ENCODE measurements at places on chromosomes 11 and 22.

DNA sequence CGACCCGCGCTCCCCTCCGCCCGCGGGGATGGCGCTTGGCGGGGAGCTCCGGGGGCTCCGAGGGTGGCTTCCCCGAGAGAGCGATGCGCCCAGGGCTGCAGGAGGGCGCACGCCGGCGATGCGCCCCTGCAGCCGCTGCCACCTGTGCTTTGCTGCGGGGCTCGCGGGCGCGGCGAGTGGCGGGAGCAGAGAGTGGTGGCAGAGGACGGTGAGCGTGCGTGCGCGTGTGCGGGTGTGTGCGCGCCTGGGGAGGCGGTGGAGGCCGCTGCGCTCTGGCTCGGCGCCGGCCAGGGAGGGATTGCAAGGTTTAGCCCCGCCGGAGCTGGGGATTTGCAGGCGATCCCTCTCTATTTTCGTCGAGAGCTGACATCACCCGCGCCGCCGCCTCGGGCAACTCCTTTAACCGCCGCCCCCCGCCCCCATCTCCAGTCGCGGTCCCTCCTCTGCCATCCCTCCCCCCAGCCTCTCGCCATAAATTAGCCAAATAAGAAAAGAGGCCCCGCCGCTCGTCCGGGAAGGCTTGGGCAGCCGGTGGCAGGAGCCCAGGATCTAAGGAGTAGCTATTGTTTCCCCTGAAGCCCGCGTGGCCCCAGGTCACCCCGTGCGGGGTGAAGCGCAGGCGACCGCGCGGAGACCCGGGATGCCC, at the start of gene SLC1A2:
SLC1A2 (minus strand) TSS at position 375 of the 646 bp plus-strand sequence. CDS start 592 bp downstream, outside the sequence.
- DNase-seq = no peak

DNA sequence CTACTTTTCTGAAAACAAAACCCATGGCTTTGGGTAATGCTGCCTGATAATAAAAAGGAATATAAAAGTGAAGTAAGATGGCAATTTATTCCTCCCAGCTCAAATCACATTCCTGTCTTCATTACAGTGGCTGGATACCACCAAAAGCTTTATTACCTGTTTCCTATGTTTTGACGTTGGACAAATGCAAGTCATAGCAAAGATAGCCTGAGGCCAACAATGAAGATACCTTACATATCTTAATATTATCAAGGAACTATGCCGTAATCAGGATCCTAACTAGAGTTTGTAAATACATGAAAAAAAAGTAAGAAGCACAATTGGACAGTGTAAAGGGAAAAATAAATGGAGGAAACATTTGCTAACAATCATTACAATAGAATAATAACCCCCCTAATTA, 202.4 kb downstream of the SOX6 start:
- no peak for DNase-seq

DNA sequence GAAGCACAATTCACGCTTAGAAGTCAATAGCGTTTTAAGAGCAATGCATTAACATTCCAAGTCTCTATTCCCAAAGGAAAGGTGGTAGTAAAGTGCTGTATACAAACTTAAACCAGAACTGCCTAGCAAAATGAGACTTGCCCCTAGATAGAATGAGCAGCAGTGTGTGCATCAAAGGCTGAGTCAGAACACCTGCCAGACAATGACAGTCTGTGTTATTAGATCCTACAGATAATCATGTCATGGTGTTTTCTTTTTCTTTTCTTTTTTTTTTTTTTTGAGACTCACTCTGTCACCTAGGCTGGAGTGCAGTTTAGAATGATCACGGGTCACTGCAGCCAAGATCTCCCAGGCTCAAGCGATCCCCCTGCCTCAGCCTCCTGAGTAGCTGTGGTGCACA, 1.6 kb downstream of the RTCB start:
- no peak for DNase-seq

DNA sequence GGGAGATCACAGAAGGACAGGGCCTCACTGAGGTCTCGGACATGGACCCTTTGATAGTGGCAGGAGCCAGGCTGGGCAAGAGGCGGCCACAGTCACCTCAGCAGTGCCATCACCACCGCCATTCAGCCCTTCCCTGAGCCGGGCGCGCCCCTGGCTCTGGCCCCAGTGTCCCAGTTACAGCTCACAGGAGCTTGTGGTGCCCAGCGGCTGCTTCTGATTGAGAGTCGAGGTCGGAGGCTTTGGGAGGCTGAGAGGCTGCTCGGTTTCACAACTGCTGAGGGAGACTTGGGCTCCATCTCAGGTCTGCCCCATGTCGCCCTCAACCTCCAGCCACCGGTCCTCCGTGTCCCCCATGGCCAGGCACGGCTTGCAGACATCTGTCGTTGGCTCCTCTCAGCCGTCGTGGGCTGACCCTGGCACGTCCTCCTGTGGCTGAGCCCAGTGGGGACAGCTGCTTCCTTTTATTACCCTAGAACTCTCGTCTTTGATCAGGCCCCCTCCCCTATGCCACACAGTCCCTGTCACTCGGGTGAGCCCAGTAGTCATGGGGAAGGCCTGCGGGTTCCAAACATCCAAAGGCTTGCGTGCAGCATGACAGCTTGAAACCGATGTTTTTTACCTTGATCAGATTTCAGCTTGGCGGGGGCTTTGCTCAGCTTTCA, 28.4 kb upstream of the PPP6R3 start:
- DNase-seq = no peak

GRCh38 chr11:133900176-133901105, 55.1 kb upstream of the SPATA19 start:
- no peak for DNase-seq

GRCh38 chr11:71477641-71478527, 24.9 kb downstream of the NADSYN1 start:
- DNase-seq = no peak

GRCh38 chr22:39205344-39206021, 39.3 kb downstream of the PDGFB start:
- DNase-seq = no peak

- no peak for DNase-seq
Observed at GRCh38 chr11:79139900-79140299, 300.9 kb downstream of the TENM4 start.

GRCh38 chr11:37451903-37452302, 853.9 kb upstream of the RAG2 start:
- no peak for DNase-seq

DNA sequence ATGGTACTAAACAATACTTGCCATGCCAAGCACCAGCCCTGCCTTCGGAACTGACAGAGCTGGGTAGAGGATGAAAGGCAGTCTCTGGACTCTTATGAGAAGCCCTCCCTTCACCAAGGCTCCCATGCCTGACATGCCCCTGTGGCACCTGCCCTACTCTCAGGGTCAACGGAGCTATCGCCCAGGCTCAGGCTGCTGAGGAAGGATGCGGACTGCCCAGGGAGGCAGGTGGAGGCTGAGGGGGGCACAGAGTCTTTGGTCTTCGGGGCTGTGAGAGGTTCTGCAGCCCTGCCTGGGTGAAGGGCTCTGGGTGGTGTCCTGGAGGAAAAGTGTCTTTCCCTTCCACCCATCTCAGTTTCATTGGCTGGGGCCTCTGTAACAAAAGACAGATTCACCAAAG, 290.8 kb upstream of the B3GAT1 start:
- no peak for DNase-seq

GRCh38 chr11:130629039-130629438, 180.6 kb downstream of the ADAMTS15 start:
- no peak for DNase-seq

GRCh38 chr11:112694813-112695212, 266.4 kb upstream of the NCAM1 start:
- DNase-seq = no peak

DNA sequence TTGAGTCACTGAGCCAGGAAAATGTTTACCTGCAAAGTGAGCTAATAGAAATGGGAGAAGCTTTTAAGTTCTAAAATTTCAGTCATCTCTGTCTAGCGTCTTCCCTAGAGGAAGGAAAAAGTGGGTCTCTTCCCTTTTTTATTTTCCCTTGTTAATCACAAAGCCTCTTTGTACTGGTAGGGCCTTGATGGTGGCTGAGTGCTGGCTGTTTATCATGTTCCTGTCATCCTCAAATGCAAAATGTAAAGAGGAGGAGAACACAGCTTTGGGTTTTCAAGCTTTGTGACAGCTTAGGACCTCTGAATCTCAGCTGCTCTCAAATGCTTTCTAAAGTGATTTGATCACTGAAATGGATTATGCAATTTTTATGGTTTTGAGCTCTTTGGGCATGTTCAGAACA, 222.0 kb downstream of the TMEM135 start:
- no peak for DNase-seq

GRCh38 chr11:99432677-99433076, 411.9 kb downstream of the CNTN5 start:
- no peak for DNase-seq

GRCh38 chr22:44271732-44272400, 40.9 kb downstream of the SHISAL1 start:
- DNase-seq = no peak

DNA sequence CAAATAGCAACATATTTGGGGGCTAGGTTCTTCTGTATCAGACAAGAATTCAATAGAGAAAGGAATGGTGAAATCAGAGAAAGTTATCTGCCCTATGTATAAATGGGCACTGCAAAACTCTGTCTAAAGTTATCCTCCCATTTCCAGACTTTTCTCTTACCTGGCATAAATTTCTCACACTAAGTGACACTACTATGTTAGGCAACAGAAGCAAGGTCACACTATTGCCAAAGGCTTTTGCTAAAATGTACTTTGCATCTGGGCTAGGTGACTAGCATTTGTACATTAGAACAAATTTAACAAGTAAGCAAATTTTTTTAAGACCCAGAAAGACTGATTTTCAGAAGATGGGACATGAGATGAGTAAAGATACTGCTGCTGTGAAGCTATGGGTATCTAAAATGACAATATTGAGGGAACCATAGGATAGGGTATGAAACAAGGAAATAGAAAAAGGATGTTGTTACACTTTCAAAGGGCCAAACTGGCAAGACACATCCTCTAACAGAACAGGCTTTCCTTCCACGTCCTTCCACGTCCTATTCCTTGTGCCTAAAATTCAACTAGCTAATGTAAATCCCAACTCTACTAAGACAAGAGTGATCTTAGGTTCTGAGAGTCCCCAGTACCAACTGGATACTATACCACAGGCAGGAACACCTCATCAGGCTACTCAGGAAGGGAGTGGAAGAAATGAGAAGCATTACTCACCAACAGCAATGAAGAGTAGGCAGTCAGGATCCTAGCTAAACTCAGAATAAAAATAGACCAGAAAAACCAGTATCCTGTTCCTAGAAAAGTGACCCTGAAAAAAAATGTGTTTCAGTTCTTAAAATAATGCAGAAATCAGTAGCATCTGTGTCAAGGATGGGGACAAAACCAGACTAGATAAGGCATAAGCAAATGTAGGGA, 22.6 kb downstream of the GDPD4 start:
- DNase-seq = no peak

DNA sequence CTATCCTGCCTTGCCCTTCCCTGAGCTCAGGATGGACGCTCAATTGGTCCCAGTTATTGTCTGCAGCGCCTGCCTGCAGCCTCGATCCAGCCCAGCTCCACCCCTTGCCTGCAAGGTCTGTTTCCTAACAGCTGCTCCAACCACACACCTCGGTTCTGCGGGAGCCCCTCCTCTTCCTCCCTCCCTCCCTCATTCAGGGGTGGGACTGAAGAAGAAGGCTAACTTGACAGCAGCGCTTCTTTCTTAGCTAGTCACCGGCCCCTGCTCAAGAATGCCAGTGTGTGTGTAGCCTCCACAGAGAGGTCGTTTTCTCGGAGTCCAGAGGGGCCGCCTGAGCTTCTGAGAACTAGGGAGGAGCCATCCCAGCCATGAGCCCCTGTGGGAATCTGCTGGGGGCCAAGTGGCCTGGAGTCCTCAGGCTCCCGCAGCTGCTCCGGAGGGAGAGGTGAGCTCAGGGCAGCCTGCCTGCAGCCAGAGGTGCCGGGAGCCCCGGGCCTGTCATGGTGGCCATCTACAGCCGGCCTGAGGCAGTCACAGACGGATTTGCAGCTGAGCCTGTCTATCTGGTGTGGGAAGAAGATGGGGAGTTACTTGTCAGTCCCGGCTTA, 36.1 kb downstream of the LIMK2 start:
- peak; percentile 26 for DNase-seq

- no peak for DNase-seq
Observed at GRCh38 chr11:66476841-66477251, 3.4 kb upstream of the DPP3 start.

- no peak for DNase-seq
Observed at GRCh38 chr22:31637891-31638618, 24.0 kb downstream of the PISD start.

GRCh38 chr22:41801147-41801819, 804 bp downstream of the CCDC134 start:
- no peak for DNase-seq

- DNase-seq = no peak
Observed at GRCh38 chr11:10032935-10033334, 261.1 kb downstream of the SBF2 start.

DNA sequence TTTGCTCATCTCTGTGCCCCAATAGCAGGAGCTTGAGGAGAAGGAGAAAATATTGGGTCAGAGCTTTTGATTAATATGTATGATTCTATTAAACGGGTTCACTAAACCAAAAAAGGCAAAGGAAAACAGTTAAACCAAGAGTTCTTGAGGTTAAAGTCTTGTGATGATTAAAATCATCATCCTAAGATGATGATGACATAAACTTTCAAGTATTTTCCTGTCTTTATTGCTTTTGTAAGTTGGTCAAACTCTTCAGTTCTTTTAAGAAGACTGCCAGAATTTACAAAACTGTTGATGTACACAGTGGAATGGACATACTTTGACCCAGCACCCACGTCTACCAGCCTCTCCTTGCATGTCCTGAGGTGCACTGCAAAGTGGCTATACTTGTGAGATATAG, 41.0 kb downstream of the FDX1 start:
- no peak for DNase-seq

Measured in activated T-helper 9 cell treated with anti-CD3 and anti-CD28 coated beads, Interleukin-2, amount 50 U/mL, for 16 hours (primary cell).